Keratinocyte (primary cell): ENCODE measurements at places on chromosomes 2 and 18. TPM values are rescaled to one million over a fixed set of nuclear protein-coding genes. Genes with fewer than 3 reads are reported as not detected.

The SLC16A14 gene
- polyA plus RNA-seq, result 0.34 to 0.97 TPM (median 0.67 TPM) in 3 replicates

The TBR1 gene
- 0.03 TPM in 1 of 3 replicates, not detected in the others for polyA plus RNA-seq

The SERPINB4 gene
- polyA plus RNA-seq, result 0.52 to 4.7 TPM (median 2.4 TPM) in 3 replicates

The CXCR2 gene
- polyA plus RNA-seq, result 1.4 to 2.9 TPM (median 1.5 TPM) in 3 replicates

The CFAP65 gene
- not detected in 3 replicates for polyA plus RNA-seq

The OTOF gene
- polyA plus RNA-seq, result not detected in 3 replicates

The POLE4 gene
- polyA plus RNA-seq, result 27.7 to 66.4 TPM (median 42.2 TPM) in 3 replicates

The NETO1 gene
- polyA plus RNA-seq, result 16.3 to 23.4 TPM (median 19.2 TPM) in 3 replicates

The TMEM169 gene
- 0.07 to 0.08 TPM in 2 of 3 replicates, not detected in the other for polyA plus RNA-seq

The FN1 gene
- 1,649 to 4,168 TPM (median 2,964 TPM) in 3 replicates for polyA plus RNA-seq

The PIEZO2 gene
- polyA plus RNA-seq, result 0.08 TPM in 1 of 3 replicates, not detected in the others

The FOXD4L1 gene
- polyA plus RNA-seq, result 0.05 to 0.09 TPM (median 0.08 TPM) in 3 replicates

The HNMT gene
- polyA plus RNA-seq, result 5.4 to 7.4 TPM (median 6.8 TPM) in 3 replicates

The FSHR gene
- polyA plus RNA-seq, result not detected in 3 replicates

The CYP26B1 gene
- 0.75 to 1.8 TPM (median 1.2 TPM) in 3 replicates for polyA plus RNA-seq

The CABYR gene
- polyA plus RNA-seq, result 6.9 to 7.7 TPM (median 7.4 TPM) in 3 replicates

The MAP3K19 gene
- polyA plus RNA-seq, result not detected in 3 replicates

The BOLL gene
- polyA plus RNA-seq, result not detected in 3 replicates

The TMEM163 gene
- polyA plus RNA-seq, result not detected in 3 replicates

The CTDSP1 gene
- 38.7 to 47.1 TPM (median 46.4 TPM) in 3 replicates for polyA plus RNA-seq

The ANKAR gene
- 0.41 to 1.6 TPM (median 1.4 TPM) in 3 replicates for polyA plus RNA-seq

The BMP10 gene
- polyA plus RNA-seq, result 0.05 TPM in 1 of 3 replicates, not detected in the others

The PLCL1 gene
- polyA plus RNA-seq, result 0.01 TPM in 2 of 3 replicates, not detected in the other

The RAD51AP2 gene
- polyA plus RNA-seq, result 0.01 to 0.12 TPM (median 0.12 TPM) in 3 replicates

The AQP12B gene
- not detected in 3 replicates for polyA plus RNA-seq

The AQP12A gene
- polyA plus RNA-seq, result not detected in 3 replicates

The PRSS56 gene
- not detected in 3 replicates for polyA plus RNA-seq

The FBXO41 gene
- polyA plus RNA-seq, result 4.1 to 5.2 TPM (median 4.5 TPM) in 3 replicates

The CD207 gene
- not detected in 3 replicates for polyA plus RNA-seq

The DLGAP1 gene
- polyA plus RNA-seq, result not detected in 3 replicates

The RGPD3 gene
- polyA plus RNA-seq, result 0.06 to 0.09 TPM (median 0.06 TPM) in 3 replicates

The ALPG gene
- not detected in 3 replicates for polyA plus RNA-seq

The FAM110C gene
- polyA plus RNA-seq, result 25.1 to 38.0 TPM (median 26.3 TPM) in 3 replicates

The ADD2 gene
- 0.05 to 0.19 TPM in 2 of 3 replicates, not detected in the other for polyA plus RNA-seq

The AQP4 gene
- polyA plus RNA-seq, result not detected in 3 replicates

The GKN2 gene
- 0.08 TPM in 1 of 3 replicates, not detected in the others for polyA plus RNA-seq
